ENCODE measurements at places on chromosomes 4 and X.

DNA sequence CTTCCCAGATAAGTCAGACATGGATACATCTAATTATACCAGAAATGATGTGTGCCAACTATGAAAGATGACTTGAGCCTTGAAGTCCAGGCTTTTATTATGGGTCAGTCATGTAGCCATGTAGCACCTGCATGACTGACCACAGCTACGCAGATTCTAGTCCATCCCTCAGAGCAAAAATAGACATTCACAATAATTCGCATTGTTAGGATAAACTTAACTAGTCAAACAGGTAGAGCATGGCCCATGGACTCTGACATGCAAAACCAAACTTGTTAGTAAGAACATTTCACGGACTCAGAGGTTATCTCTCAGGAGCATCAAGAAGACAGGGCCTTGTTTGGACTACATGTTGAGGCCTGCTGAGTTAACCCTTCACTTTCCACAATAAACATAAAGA lies 132.6 kb downstream of the PWWP3B start:
- no peak for DNase-seq

DNA sequence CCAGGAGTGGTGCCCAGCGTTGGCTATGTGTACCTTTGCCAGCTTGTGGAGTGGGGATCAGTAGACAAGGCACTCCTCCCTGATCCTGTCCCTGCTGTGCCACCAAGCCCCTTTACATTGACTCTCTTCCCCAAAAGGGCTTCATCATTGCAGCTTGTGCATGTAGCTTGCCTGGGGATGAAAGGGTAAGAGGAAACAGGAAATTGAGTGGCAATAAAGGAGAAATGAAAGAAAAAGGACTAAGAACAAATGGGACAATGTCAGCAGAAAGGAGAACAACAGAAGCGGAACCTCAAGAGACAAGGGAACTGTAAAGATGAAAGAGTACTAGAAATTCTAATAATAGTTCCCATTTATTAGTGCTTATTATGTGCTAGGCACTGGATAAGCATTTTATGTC lies 8.7 kb upstream of the IL13RA1 start:
- DNase-seq, result no peak

- DNase-seq, result no peak
Observed at GRCh38 chr4:82787342-82787741, 11.3 kb downstream of the SCD5 start.

GRCh38 chr4:23234716-23235115 lies 542.0 kb downstream of the GBA3 start:
- no peak for DNase-seq

DNA sequence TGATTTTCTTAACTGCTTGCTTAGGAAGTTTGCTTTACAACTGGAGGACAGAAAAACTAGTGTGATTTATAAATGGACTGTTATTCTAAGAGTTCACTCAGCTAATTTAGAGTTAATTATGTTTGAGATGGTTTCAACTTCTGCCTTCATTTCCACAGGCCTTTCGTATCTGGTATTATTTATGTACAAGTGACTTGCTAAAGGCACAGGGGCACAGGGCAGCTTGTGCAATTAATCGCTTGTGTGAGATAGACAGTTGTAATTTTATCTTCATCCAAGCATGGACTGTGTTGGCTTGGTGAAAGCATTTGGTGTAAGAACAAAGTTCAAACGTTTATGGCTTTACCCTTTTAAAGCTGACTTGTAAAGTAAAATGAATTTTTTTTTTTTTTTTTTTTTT lies 38.3 kb downstream of the GPAT3 start:
- DNase-seq, result no peak

- DNase-seq, result no peak
Observed at GRCh38 chrX:87337267-87337666, 180.3 kb upstream of the KLHL4 start.

GRCh38 chr4:123259676-123260646 lies 136.6 kb upstream of the SPRY1 start:
- no peak for DNase-seq

- DNase-seq, result no peak
Observed at GRCh38 chr4:1295405-1296055, 5.8 kb downstream of the MAEA start.

DNA sequence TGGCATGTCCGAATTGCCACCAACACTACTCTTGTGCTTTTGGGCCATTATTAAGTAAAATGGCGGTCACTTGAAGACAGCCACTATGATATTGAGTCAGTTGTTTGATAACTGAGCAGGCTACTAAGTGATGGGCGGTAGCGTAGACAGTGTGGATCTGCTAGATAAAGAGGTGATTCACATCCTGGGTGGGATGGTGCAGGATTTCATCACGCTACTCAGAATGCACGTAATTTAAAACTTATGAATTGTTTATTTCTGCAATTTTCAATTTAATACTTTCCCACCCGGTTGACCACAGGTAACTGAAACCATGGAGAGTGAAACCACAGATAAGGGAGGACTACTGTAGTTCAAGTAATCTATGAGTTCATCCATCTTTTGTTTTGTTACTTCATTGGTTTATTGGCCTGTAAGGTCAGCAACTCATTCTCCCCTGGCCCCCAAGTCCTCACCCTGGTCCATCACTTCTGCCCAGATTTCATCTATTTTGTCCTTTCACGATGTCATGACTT lies 2.9 kb downstream of the ARAF start:
- no peak for DNase-seq

DNA sequence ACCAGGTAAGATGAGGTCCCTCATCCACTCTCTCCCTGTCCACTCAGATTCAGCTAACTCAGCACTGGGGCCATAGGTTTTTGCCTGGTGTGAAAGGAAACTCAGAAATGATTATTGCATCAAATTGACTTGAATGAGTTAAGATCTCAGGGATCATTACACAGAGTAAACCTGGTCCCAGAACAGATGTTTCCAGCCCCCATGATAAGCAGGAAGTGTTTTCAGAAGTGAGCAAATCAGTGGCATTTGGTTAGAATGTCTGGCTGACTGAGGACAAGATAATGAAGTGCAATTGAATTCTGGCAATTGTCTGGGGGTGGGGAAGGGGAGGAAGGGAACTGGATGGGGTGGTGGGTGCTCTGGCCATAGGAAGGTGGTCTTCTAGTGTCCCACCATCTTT lies 108.0 kb downstream of the CHIC2 start:
- DNase-seq, result no peak

- no peak for DNase-seq
Observed at GRCh38 chrX:115892787-115893671, 277.5 kb upstream of the AGTR2 start.

- no peak for DNase-seq
Observed at GRCh38 chrX:39750256-39750790, 347.4 kb downstream of the BCOR start.

- DNase-seq, result no peak
Observed at GRCh38 chrX:136497556-136498052, at the start of gene HTATSF1. TSS of gene HTATSF1 (plus strand) at chrX:136497592. CDS start at chrX:136497685, 93 bp downstream.

- DNase-seq, result no peak
Observed at GRCh38 chr4:108529984-108530905, 90.1 kb upstream of the RPL34 start.

- no peak for DNase-seq
Observed at GRCh38 chrX:107581923-107582322, 46.4 kb upstream of the PRPS1 start.

DNA sequence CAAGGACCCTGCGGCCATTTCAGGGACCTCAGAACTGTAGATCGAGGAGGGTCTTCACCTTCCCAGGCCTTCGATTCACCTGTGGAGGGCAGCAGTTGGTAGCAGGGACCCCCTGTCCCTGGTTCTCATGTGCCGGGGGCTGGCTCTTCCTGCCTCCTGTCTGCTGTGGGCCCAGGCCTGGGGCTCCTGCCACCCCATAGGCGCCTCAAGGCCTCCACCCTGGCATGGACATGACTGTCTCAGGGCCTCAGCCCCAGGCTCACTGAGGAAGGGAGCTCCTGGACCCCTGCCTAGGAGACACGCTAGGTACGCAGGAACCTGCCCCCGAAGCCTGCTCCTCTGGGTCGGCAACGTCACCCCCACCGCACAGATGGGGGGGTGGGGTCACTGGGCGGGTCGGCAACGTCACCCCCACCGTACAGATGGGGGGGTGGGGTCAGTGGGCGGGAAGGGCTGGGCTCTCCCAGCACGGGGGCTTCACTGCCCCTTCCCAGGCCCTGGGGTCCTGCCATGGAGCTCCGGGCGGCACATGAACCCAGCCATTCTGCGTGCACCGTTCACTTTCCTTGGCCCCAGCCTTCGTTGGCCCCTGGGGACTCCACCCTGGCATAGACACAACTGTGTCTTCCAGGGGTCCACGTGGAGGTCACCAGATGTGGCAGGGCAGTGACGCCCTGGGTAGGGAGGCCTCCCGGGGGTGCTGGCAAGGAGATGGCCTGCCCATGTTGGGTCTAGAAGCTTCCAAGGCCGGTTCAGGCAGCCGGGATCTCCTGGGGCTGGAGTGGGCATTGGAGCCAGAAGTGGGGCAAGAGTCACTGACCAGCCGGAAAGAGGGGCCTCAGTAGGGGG lies 3.5 kb upstream of the HGFAC start:
- no peak for DNase-seq

DNA sequence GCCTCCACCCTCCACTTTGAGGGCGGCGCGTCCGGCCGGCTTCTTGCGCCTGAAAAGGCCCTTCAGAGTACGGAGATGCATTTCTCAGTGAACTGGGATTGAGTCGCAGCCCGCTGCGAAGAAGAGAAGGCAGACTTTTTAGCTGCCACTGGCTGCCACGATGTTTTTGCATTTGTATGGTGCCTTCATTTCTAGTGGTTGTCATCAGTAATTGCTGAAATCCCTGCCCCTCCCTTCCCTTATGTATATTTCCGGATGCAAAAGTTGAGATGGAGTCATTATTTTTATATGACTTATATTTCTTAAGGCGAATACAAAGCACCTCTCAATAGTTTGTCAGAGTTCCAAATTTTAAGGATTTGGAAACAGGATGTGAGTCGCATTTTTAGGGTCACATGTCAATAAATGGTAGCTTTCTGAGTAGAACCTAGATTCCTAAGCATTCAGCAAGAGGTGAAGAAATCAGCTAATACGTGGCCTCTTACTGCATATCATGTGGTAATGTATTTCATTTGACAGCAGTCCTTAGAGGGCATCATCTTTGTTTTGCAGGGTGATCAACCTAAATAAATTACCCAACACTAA lies 658 bp downstream of the ATP6AP2 start:
- DNase-seq, result no peak

DNA sequence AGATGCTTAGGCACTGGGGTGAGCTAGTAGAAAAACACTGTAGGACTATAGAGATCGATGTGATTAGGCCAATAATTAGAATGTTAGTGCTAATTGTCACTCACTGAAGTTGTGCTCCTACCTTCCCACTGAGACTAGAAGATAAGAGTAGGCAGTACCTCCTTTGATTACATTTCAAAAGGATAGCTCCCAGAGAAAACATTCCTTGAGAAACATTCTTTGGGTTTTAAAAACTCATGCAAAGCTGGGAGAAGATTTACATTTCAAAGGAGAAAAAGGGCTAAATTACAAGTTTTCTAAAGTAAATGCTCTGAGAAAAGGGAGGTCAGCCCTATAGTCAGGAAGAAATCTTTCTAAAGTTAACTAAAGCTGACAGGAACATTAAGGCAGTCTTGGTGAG lies 860.3 kb upstream of the NDST4 start:
- DNase-seq, result no peak

DNA sequence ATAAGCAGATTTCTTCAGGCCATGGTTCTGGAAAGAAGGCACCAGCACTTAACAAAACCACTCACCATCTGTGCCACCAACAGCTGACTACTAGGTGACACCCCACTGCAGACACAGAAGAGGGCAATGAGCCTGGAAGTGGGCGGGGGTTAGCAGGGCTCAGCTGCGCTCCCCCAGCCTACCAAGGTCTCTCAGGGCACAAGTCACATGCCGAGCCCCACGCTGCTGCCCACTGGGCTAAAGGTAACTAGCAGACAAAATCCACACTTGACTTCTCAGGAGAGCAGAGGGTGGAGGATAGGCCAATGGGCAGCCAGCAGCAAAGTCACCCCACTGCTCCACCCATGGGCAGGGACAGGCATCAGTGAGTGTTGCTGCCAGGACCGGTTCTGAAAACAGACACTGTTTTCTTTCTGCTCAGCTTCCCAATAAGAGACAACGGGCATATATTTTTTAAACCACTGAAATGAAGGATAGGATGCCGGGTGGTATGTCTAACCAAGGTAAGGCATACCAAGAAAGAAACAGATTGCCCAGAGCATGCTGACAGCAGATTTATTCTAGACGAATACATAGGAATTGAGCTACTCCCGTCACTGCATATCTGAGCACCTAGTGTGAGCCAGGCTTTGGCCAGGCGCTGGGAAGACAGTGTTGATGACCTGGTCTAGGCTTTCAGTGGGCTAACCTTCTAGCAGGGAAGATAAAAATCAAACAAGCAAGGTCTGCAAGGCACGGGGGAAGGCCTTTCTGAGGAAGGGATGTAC lies 20.1 kb downstream of the ACSL1 start:
- no peak for DNase-seq

DNA sequence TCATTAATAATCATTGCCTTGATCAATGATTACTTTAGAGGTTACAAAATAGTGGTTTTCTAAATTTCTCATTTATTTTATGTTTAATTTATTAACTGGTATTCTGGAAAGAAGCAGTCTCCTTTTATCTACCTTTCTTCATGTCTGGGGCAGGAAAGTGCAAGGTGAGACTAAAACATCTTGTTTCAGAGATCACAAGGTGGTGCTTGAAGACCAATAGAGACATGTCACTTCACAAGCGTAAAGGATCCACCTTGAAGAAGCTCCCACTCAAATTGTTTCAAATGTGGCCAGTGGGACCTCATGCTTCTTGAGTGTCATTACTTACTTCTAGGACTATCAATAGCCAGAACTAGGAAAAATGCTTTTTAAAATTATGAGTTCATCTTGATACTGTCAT lies 1568.7 kb downstream of the RPA4 start:
- DNase-seq, result no peak

DNA sequence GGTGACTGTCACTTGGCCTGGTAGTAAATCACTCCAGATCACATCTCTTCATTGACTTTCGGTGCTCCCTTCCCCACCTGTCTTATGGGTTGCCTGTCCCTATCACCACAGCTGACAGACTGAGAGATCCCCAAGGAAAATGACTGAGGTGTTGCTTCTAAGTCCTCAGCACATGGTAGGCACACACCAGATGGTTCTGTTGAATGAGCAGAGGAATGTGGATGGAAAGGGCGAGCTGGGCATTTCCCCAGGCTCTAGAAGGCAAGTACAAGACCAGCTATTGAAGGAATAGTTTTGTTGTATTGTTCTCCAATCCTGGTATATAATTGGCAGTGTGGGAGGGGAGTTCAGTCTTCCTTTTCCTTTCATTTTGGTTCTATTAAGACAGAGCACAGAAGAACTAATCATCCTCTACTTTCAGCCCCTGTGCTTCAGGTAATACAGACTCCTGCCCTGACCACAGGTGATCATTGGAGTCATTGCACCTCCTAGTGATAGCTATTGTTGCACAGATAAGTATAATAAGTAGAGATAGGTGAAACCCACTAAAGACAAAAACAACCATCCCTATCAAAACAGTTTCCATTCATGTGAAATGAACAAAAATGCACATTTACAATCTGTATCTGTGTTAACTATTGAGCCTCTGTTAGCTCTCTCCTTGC lies 158.6 kb downstream of the TRAM1L1 start:
- DNase-seq, result no peak

DNA sequence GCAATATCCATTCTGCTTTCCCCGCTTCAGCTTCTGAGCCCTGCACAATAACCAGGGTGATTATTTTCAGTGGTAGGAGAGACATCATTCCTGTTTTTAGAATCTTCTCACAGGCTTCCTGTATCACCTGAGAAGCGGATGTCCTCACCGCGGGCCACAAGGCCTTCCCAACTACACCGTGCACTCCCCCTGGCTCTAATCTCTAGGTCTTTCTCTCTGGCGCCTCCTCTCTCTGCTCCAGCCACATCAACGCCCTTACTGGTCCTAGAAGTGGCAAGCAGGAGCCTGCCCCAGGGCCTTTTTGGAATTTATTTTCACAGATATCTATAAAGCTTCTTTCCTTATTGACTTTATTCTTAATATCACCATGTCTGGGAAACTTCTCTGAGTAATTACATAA lies 675.2 kb upstream of the FRG1 start:
- no peak for DNase-seq
